ENCODE measurements at places on chromosomes 5 and 9.
A peak's percentile ranks its signal among the peaks of the same experiment; 100 is the strongest.

DNA sequence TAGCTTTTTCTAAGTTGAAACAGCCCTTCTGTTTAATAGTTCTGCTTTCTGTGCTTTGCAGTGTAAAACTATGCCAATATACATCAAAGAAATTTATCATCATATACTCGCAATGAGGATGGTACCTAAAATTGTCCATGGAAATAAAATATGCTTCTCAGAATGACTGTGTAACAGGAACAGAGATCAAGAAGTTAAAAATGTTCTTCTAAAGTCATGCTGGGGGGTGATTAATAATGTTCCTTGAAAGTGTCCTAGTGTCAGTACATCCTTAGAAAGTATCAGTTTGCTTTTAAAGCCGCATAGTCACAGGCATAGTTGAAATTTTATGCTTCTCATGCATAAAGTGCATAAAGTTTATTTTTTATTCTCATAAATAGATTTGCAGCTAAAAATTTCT, 4.0 kb upstream of the LRRC70 start:
- DNase-seq = no peak

GRCh38 chr9:75408391-75408790, 320.1 kb downstream of the OSTF1 start:
- DNase-seq = no peak

- DNase-seq = no peak
Observed at GRCh38 chr5:145316282-145316681, 518.9 kb downstream of the PRELID2 start.

DNA sequence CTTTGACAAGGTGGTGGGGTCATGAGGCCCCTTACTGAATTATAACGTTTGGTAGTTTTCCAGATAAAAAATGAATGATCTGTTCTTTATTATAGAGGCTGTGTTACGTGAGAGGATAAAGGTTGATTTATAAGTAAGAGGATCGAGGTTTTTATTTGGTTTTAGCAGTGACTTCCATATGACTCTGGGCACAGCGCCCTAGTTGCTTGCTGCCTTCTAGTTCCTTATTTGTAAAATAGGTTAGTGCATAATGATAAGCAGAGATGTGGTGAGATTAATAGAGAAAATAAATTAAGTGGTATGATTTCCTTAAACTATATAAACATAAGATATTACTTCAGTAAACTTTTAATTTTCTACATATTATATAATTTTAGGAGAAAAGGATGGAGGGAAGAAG, 29.8 kb downstream of the MRRF start:
- DNase-seq = no peak

- no peak for DNase-seq
Observed at GRCh38 chr5:159515197-159515596, 184.9 kb upstream of the IL12B start.

DNA sequence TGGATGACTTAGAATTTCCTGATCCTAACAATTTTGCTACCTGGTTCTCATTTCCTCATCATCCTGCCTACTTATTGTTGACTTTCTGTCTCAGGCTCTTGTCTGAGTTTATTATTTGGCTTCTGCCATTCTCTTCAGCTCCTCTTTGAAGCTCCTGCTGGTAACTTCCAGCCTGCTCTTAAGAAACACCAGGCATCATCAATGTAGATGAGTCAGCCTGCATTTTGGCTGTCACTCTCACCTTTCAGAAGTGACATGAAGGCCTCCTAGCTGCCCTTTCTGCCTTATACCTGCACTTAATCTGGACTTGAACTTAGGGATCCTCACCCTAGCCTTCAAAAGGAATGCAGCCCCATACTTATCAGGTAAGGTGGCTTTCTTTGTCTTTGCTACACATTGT, 551.8 kb upstream of the ZNF608 start:
- no peak for DNase-seq

DNA sequence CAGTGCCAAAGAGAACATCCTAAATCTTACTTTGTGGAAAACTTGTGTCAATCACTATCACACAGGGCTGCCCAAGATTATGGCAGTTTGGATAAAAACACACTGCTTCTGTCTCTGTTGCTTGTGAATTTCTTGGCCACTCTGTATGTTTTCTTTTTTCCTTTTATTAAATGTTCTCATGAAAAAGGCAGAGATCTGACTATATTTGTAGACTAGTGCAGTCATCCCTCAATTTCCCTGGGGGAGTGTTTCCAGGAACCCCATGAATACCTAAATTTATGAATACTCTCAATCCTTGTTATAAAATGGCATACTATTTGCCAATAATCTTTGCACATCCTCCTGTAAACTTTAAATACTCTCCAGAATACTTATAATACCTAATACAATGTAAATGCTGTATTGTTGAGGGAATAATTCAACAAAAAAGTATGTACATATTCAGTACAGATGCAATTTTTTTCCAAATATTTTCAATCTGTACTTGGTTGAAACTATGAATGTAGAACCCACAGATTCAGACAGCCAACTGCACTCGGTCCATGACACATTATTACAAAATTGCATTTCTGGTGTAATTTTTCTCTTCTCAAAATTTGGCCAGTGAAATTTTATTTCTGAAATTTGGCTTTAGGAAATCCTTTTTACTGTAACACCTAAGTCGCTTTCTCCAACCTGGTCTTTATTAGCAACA, 391.9 kb upstream of the PRR16 start:
- no peak for DNase-seq

GRCh38 chr5:113663879-113664541, 150.5 kb downstream of the YTHDC2 start:
- DNase-seq = no peak

DNA sequence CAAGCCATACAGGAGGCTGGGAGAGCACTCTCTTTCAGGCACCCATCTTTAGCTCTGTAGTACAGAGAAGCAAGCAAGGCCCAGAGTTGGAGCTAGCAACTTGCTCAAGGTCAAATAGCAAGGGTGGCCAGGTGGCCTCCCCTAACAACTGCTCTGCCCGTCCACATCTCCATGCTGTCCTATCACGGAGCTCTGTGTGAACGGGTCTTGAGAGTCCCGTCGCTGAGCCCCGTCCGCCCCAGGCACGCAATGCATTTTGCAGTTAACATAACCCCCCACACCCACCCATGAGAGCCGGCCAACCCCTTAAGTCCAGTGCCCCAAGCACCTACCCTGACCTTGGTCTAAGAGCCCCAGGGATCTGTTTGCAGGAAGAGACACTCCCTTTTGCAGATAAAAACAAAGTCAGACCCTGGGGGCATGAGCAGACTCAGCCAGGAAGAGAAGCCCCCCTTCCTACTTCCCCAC, 1.5 kb downstream of the RNF44 start:
- DNase-seq = no peak

DNA sequence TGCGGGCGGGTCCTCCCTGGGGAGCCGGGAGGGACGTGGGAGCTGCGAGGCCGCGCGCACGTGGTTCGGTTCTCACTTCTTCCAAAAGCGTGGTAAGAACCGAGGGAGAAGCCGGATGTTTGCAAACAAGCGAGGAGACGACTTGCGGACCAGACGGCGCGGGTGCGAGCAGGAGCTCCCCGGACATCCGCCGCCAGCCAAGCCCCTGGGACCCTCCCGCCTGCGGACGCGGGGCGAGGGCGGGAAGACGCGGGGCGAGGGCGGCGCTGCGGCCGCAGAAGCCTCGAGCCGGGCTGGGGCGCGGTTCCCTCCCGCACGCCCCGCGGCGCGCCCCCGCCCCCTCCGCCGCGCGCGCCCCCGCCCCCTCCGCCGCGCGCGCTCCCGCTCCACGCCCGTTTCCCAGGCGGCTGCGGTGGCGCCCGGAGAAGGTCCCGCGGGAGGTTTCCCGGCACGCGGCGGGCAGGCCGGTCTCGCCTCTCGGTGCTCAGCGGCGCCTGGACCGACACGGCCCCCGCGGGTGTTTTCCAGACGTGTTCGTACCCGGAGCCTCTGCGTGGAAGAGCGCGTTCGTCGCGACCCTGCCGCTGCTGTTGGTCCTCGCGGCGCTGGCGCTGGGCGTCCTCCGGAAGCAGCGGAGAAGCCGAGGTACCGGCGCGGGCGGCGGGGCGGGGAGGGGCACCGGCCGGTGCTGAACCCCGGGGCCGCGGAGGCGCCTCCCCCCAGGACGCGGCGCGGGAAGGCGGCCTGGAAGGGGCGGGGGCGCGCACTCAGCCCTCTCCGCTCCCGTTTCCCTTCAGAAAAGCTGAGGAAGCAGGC, 12.8 kb downstream of the BTNL9 start:
- DNase-seq = peak; percentile 9

DNA sequence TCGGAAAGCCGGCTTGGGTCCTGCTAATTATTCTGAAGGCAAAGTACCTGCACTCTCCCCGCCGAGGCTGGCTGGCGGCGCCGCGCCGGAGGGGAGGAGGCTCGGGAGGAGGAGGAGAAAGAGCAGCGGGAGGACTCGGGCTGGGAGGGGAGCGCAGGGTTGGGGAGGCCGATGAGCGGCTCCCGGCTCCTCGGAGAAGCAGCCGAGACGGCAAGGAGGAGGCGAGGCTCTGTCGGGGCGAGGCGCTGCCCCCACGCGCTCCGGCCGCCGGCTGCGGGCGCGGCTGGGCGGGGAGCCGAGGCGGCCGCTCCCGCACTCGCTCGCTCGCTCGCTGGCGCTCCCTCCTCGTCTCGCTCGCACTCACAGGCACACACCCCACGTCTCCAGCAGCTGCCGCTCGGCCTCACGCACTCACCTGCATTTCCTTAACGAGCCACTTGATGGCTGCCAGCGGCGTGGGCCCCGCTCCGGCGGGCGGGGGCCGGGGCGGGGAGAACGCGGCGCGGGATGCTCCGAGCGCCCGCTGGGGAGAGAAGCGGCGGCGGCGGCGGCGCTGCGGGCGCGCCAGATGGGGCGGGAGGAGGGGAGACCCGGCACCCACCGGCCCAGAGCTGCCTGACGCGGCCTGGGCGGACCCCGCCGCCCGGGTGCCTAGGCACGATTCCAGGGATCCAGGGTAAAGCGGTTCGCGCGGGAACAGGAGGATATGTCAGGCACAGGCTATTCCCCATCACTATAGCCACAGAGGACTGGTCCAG, at the start of gene PTPRD:
PTPRD (minus strand) TSS at position 362 of the 758 bp plus-strand sequence.
- DNase-seq = no peak

- no peak for DNase-seq
Observed at GRCh38 chr5:105882956-105883481, 1787.7 kb downstream of the EFNA5 start.

DNA sequence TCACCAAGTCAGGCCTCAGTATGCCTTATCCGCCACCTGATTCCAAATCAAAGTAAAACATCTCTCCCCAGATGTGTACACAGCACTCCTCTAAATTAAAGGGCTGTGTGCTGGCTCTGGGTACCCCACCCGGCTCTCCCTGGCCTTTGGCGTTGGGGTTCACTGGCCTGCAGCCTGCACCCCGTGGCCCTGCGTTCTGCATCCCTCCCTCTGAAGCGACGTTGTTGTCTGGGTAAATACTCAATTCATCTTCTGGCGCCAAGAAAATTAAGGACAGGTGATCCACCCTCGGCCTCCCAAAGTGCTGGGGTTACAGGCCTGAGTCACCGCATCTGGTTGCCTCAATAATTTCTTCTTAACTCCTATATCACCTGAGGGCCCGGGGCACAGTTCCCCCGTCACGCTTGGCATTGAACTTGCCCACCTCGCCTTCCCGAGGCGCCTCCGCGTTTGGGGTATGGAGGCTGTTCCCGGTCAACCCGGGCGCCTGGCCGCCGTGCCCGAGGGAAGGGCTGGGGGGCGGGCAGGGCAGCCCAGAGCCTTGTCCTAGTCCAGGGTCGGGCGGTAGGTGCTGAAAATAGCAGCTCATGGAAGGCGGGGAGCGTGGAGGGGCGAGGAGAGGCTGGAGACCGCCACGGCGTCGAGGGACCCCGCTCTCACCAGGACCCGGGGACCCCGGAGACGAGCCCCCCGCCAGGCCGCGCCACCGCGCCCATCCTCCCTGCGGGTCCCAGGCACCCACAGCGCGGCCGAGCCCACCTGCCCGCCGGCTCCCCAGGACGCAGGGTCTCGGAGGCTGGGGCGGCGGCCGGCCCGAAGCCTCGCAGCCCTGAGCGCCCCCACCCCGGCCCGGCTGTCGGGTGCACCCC, 531 bp downstream of the ABO start:
- no peak for DNase-seq

All from naive B cell (primary cell).